Aorta (tissue), 5 donors: ENCODE measurements at places on chromosomes 1 and 21.
A peak's percentile ranks its signal among the peaks of the same experiment; 100 is the strongest.

DNA sequence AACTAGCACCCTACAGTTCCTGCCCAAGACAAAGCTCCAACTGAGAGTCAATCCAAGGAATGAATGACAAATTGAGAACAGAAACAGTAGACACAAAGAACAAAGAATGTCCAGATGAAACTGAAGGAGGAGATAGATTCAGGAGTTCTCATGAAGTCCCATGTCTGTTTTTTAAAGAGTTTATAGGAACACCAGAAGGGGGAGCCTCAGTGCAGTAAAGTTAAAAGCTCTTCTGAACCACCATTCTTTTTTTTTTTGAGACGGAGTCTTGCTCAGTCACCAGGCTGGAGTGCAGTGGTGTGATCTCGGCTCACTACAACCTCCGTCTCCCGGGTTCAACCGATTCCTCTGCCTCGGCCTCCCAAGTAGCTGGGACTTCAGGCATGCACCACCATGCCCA lies 323.6 kb downstream of the MRPL39 start:
- DNase-seq: no peak

DNA sequence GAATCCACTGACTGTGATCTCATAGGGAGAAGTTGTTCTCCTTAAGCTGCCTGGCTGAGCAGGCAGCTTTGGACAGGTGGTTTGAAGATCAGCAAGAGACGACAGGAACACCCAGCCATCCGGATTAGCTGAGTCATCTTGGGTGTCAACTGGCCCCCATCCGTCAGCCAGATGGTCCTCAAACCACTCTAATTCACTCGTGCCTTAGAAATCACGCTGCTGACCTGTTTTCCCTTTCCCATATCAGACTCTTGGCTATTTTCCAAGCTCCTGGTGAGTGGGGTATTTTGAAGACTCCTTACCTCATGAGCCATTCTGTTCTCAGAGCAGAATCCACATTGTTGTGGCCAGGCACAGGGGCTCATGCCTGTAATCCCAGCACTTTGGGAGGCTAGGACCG lies 149.1 kb upstream of the L1TD1 start:
- DNase-seq: no peak

DNA sequence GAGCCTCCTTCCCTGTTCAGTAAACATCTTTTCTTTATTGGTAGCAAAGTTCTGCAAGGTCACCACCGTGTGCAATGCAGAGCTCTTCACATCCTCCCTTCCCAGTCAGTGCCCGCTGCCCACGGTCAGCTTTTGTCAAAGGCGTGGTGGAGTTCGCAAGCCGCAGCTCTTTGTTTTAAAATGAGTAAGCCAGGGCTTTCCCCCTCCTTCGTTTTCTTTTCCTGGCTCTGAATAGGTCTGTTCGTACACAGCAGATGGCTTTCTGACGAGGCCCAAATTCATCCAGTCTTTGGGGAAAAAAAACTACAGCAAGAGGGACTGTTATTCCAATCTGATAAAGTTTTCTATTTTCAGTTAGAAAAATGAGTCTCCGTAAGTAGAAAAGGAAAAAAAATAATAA lies 153.2 kb downstream of the LRIG2 start:
- peak; percentile 51 for DNase-seq

DNA sequence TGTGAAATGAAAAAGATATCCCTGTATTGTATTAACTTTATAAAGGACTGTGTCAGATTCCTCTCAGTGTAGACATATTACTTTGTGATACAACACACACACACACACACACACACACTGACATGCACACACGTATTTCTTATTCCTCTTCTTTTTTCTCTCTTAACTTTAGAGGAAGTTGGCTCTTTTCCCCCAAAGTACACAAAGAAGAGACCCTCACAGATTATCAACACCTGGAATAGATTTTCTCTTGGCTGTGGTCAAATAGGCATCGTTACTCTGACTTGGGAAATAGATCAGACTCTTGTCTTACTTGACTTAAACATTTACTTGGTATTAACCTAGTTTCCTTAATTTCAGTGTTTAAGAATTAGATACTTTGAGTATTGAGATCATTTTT lies 792.8 kb downstream of the ADGRL2 start:
- no peak for DNase-seq

- DNase-seq: no peak
Measured at GRCh38 chr1:214989341-214989740, 93.2 kb upstream of the KCNK2 start.

GRCh38 chr1:15355968-15356625 lies 53.6 kb upstream of the EFHD2 start:
- DNase-seq: no peak

DNA sequence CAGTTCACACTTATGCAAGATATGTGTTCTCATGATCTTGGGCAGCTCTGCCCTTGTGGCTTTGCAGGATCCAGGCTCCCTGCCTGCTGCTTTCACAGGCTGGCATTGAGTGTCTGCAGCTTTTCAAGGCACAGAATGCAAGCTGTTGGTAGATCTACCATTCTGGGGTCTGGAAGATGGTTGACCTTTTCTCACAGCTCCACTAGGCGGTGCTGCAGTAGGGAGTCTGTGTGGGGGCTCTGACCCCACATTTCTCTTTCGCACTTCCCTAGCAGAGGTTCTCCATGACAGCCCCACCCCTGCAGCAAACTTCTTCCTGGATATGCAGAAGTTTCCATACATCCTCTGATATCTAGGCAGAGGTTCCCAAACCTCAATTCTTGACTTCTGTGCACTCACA lies 500.5 kb downstream of the BRINP3 start:
- DNase-seq: no peak

- no peak for DNase-seq
Measured at GRCh38 chr1:45999507-45999906, 132.9 kb downstream of the PIK3R3 start.

GRCh38 chr21:37208056-37208721 lies 58.9 kb downstream of the VPS26C start:
- DNase-seq: peak; percentile 91

GRCh38 chr1:68375919-68376318 lies 73.8 kb downstream of the RPE65 start:
- no peak for DNase-seq

- no peak for DNase-seq
Measured at GRCh38 chr21:38999161-38999560, 184.1 kb downstream of the PSMG1 start.

DNA sequence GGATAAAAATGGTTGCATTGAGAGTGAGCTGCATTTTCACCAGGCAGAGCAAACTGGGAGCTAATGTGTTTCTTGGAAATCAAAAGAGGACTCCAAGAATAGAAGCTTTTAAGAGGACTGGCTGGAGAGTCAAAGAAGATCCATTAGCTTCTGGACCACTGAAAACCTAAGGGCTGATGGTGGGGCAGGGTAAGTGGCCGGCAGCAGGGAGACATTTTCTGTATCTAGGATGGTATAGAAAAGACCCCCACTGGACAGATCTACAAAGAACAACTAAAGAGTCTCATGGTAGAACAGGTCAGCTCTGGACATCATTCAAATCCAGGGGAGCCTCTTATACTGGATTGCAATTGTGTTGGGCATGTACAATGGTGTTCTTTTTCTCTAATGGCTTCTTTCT lies 262.3 kb downstream of the PTGER3 start:
- no peak for DNase-seq

- no peak for DNase-seq
Measured at GRCh38 chr1:22275626-22276395, 132.9 kb upstream of the WNT4 start.

- no peak for DNase-seq
Measured at GRCh38 chr1:89309828-89310227, 37.2 kb upstream of the GBP5 start.

- no peak for DNase-seq
Measured at GRCh38 chr1:223662943-223663342, 2.6 kb downstream of the CAPN8 start.

DNA sequence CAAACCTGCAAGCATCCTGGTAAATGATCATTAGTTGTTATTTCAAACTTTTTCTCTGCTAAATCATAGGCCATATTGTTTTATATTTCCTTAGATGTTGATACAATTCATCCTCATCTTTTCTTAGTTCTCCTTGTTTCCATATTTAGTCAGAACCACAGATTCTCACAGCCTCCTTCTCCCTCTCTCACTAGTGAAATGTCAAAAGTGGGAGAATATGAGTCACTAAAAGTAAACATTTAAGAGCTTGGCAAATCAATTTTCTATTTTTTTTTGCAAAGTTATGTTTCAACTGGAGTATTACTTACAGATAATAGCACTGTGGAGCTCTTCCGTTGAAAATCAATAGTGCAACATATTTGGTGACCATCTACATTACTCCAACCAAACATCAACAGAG lies 308.8 kb downstream of the COL11A1 start:
- DNase-seq: no peak
